Stimulated activated memory B cell treated with anti-CD40 and anti-IgM and Interleukin-4, amounts not matched to agents 10 μg/mL and 1 μg/mL and 100 μg/mL, for 72 hours (primary cell): ENCODE measurements at places on chromosomes 1 and 21.

GRCh38 chr1:83931658-83932253 is 67.2 kb downstream of the TTLL7 start:
- peak; percentile 58 for ATAC-seq

GRCh38 chr1:235649368-235650163 is at the start of gene GNG4:
TSS of gene GNG4 (minus strand) at chr1:235649784. CDS start at chr1:235583838, 65,946 bp downstream.
- peak; percentile 52 for ATAC-seq

- no peak for ATAC-seq
Observed at GRCh38 chr1:157092831-157093230, 6.8 kb downstream of the ETV3L start.

- ATAC-seq = no peak
Observed at GRCh38 chr1:207868251-207868773, 42.6 kb downstream of the CD34 start.

DNA sequence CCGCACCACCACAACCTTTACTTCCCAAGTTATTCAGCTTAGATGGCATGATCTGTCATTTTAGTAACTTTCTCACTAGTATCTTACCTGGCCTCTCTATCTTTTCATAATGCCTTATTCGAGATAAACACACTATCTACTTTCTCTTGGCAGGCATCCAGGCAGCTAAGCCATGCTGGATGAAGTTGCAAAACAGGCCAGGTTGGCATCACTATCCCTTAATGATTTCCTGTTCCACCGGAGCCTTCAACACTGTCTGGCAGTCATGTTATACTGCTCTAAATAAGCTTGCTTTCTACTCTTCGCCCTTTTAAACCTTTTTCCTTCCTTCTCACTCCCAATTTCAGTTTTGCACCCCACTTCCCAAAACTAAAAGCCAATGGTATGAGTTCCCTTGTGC is 12.0 kb upstream of the KCNH1 start:
- ATAC-seq = no peak

GRCh38 chr1:219917851-219918466 is 10.4 kb downstream of the SLC30A10 start:
- no peak for ATAC-seq

- peak; percentile 95 for ATAC-seq
Observed at GRCh38 chr21:36385233-36386030, at the start of gene CHAF1B. TSS of gene CHAF1B (plus strand) at chr21:36385392. CDS start at chr21:36386137, 745 bp downstream.
